Stimulated activated CD8-positive, alpha-beta memory T cell treated with anti-CD3 and anti-CD28 coated beads, Interleukin-2, amount 100 ng/mL, for 1 hour (primary cell): ENCODE measurements at places on chromosomes 3 and 15.

DNA sequence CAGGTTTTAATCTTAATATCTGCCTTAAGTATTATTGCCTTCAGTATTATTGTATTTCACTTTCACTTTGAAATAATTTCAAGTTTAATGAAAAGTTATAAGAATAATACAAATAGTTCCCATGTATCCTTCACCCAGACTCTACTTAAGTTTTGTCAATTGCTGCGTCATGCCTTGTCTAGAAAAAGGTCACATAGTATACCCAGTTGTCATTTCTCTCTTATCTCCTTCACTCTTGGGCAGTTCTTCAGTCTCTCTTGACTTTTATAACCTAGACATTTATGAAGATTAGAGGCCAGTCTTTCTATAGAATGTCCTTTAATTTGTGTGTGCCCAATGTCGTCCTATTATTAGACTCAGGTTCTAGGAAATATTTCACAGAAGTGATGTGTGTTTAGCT is 367.7 kb downstream of the LSAMP start:
- DNase-seq: no peak

GRCh38 chr3:164537485-164537884 is 540.8 kb downstream of the SI start:
- DNase-seq: no peak

DNA sequence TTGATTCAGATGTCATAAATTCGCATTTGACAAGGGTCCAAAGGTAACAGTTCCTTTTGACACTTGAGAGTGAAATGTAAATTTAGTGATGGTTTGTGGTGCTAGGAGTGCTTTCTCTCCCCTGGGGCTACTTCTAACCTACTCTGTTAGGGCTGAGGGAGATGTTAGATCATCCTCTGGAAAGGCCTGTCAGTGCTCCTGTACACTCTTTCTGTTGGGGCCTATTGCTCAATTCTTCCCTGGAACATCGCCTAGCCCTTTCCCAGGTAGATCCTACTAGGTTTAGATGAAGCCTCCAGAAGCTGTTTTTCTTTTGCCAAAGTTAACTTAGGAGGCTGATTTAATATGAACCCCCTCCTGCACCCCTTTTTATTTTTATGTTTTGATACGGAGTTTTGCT is 1.4 kb downstream of the PCCB start:
- no peak for DNase-seq

DNA sequence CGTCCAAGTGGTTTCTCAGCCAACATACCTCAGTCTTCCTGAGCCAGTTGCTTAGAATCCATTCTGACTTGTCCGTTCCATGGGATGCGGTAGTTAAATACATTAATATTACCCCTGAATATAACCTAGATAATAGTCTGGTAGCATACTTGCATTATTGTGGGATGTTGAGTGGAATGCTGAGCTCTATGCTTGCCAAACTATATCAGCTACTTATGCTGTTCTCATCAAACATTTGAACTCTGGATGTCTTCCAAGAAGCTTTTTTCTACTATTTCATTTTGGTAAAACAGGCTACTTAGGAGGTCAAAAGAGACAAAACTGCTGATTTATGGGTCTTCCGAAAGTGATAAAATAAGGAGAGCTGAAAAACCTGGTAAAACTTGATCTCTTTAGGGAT is 429.5 kb downstream of the NAALADL2 start:
- DNase-seq: no peak
